Bone marrow (tissue), 2 donors: ENCODE measurements at places on chromosomes 16 and 17.
A peak's percentile ranks its signal among the peaks of the same experiment; 100 is the strongest.

- no peak for DNase-seq
Observed at GRCh38 chr17:44307387-44308186, 814 bp upstream of the RUNDC3A start.

DNA sequence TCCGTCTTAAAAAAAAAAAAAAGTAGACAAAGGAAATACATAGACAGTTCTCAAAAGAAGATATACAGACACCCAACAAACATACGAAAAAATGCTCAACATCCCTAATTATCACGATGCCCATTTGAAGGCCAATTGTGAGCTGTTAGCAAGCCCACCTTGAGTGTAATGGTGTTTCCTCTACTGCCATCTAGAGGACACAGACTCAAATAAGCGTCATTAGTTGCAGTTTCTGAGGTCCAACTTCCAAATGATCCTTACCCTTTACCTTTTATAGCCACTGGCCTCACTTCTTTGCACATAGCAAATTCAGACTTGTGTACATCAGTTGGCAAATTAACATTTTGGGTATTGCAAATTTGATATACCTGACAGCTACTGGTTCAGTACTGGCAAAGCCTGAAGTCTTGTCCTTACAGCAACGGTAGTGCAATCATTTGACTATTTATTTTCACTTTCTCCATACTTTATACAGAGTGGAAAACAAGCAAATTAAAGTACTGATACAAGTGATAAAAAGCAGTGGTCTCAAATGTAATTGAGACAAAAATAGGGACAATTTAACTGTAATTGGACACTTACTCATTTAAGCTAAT lies 536.3 kb upstream of the EEF2KMT start:
- no peak for DNase-seq

- DNase-seq, result no peak
Observed at GRCh38 chr16:10694830-10695229, at the start of gene TEKT5. TEKT5 (minus strand) TSS chr16:10694930; CDS start chr16:10694873, 57 bp downstream.

DNA sequence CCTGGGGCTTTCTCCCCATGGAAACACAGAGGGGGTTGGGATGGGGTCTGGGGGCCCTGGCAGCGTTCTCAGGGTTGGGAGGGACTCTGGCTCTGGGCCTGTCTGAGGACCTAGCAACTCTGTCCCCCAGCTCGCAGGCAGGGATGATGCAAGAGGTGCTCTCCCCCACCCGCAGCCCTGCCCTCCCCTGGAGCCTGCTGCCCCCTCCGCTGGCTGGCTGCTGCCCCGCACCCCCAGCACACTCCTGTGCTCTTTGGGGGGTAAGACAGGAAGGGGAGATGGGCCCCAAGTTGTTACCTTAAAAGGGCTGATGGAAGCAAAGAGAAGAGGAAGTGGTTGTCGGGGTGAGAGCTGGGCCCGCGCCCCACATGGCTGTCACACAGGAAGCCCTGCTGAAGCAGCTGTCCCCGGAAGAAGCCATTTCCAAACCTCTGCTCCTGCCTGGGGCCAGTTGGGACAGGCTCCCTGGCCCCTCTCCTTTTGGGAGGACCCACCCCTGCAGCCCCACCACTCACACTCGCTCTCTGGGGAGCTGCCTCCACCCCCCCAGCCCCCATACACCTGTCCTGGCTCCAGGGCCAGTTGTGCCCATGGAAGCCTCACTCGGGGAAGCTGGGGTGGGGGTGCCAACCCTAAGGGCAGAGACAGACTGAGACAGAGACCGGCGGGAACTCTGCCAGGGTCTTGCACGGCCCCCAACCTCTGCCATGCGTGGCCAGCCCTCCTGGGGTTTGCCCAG lies 2.5 kb downstream of the CORO1A start:
- DNase-seq, result peak; percentile 39

DNA sequence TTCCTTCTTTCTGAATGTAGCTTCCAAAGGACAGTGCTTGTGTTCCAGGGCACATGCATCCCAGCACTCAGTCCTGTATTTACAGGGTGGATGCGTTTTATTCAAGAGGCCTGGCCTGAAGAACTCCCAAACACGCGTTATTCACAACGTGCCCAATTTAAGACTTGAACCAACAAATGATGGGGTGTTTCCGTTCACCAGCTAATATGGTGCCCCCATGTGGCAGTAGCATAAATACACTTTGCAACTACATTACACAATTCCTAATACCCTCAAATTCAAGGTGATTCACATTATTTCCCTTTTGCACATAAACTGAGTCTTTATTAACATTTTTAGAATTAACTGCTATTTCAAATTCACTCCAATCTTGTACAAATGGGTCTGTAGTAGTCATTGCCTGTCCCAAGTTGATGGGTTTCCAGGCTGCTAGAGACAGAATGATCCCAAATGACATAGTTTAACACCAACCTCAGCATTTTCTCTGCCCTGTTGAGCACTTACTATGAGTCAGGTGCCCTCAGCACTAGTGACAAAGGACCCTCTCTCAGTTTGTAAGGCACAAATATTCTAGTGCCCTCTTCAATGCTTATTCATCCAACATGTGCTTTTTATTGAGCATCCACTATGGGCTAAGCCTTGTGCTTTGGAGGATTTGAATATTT lies 26.9 kb downstream of the HSD17B2 start:
- no peak for DNase-seq

DNA sequence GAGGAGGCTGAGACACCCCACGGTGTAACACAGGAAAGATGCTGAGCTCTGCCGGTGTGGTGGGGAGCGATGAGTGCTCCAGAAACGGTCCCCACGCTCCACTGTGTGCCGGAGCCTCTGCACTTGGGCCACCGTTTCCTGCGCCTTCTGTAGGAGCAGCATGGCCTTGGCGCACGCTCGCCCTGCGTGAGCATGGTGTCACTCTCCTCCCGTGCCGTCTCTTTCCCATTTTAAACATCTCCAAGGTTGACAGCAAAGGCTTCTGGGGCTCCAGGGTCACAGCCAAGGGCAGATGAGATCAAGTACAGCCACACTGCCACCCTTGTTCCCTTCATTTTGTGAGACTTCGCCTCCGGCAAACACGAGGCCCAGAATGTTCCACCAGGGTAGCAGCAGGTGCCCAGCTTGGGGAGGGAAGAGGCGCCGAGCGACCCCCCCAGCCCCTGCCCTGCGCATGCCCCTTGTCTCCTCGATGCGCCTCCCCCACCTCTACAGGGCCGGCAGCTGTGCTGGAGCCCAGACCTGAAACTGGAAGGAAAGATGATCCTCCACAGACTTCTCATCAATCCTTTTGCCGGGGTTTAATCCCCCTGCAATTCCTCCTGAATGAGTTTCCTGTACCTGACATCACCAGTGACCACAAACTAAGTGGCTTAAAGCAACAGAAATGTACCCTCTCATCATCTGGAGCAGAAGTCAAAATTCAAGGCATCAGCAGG lies 19.9 kb upstream of the OSGIN1 start:
- no peak for DNase-seq

DNA sequence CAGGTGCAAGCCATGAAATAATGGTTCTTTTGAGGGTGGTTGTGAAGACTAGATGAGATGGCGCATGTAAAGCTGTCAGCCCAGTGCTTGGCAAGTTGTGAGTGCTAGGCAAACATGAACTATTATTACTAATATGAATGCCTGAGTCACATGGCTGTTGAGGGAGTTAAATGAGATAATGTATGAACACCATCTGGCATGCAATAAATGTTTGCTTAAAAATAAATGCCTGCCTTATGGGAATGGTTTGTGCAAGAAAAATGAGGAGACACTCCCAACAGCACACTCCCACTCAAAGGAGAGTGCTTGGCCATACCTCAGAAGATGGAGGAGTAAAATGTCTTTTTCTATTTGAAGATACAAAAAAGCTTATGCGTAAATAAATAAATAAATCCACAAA lies 3.6 kb downstream of the MAPK3 start:
- no peak for DNase-seq

DNA sequence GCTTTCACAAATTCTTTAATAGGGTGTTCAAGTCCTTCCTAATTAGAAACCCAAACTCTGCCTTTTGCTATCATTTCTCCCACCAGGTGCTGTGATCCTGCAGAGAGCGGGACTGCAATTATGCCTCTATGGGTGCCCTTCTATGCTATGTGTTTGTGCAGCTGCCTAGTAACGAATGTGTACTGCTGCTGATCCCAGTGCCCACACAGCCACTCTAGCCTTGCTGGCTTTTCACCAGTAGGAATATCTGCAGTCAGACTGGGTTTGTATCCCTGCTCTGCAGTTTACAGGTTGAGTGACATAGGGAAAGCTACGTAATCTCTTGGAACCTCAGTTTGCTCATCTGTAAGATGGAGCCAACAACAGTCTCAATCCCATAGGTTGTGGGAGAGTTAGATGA lies 179.6 kb upstream of the IRX3 start:
- no peak for DNase-seq

DNA sequence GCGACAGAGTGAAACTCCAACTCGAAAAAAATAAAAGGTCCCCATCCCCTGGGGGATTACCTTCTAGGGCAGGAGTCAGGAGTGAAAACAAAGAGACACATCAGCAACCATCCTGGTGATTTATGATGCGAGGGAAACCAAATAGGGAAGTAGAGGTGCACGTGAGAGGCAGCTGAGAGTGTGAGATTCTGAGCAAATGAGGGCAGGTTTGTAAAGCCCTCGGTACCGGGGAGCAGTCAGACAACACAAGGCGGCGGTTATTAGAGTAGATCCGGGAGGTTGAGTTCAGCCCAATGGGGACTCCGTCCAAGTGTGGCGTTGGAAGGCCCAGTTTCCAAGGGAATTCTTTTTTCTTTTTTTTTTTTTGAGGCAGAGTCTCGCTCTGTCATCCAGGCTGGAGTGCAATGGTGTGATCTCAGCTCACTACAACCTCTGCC lies 7.4 kb upstream of the ARMC7 start:
- peak; percentile 91 for DNase-seq

DNA sequence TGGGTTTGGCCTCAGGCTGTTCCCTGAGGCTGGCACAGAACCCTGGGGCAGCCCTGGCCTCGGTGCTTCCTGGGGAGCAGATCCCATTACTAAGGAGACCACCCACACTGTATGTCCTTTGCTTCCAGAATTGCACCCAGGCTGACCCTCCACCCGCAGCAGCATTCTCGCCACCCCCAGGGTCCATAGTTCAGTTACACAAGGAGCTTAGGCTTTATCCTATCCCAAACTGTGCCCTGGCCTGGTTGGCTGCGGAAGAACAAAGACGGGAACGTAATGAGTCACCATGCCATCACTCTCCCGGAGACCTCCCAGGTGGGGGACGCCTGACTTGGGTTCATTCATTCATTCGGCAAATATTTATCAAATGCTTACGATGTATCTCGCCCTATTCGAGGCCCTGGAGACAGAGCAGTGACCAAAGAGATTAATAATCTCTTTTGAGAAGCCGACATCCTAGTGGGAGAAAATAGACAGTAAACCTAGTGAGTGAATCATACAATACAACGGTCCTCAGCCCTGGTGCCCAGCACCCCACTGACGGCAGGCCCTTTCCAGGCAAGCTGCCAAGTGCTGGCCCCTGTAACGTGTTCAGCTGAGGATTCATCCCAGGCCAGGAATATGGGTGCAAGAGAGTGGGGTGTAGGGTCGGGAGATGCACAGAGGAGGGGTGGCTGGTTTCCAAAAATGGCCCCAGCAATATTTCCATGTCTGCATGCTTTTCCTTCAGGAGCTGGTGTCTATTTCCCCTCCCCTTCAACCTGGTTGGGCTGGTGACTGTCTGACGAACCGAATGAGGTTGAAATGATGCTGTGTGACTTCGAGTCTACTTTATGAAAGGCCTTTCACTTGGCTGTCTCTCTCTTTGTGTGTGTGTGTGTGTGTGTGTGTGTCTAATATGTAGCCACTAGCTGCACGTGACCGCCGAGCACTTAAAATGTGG lies 134.2 kb downstream of the MGAT5B start:
- DNase-seq, result no peak
